AG09309 (cell line): ENCODE measurements at places on chromosomes 6 and 20.
A peak's percentile ranks its signal among the peaks of the same experiment; 100 is the strongest.

GRCh38 chr6:155450240-155450581 lies 5.4 kb downstream of the NOX3 start:
- no peak for DNase-seq

DNA sequence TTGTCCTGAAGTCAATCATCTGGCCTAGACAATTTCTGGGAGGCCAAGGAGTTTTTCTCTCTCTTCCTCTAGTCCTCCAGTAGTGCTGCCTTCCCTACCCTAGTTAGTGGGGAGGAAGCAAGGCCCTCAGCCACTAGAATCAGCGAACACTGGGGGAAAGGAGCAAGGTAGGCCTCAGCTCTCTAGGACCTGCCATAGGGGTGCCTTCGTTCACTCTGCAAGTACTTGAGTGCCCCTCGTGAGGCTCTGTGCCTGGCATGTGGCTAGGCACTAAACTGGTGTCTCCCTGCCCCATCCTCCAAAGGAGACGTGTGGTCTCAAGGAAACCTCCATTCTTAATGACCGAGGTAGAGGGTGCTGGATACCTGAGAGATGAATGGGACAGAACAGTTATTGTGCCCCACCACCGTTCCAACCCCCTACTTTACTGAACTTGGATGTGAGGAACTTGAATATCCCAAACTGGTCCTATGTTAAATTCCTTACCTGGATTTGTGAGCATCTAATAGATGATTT lies 1.1 kb downstream of the DEF6 start:
- no peak for DNase-seq

DNA sequence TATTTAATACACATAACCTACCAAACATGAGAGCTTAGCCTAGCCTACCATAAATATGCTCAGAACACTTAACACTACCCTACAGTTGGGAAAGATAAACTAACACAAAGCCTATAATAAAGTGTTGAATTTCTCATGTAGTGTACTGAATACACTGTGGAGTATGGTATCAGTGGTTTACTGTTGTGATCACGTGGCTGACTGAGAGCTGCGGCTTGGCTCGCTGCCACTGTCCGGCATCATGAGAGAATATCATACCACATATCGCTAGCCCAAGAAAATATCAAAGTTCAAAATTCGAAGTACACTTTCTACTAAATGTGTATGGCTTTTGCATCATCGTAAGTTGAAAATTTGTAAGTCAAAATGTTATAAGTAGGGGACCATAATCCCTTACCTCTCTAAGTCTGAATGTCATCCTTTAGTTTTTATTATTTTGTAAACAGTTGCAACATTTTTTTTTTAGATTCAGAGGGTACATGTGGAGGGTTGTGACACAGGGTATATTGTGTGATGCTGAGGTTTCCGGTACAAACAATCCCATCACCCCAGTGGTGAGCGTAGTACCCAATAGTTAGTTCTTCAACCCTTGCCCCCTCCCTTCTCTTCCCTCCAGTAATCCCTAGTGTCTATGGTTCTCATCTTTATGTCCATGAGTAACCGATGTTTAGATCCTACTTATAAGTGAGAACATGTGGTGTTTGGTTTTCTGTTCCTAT lies 14.6 kb upstream of the TAAR1 start:
- no peak for DNase-seq

DNA sequence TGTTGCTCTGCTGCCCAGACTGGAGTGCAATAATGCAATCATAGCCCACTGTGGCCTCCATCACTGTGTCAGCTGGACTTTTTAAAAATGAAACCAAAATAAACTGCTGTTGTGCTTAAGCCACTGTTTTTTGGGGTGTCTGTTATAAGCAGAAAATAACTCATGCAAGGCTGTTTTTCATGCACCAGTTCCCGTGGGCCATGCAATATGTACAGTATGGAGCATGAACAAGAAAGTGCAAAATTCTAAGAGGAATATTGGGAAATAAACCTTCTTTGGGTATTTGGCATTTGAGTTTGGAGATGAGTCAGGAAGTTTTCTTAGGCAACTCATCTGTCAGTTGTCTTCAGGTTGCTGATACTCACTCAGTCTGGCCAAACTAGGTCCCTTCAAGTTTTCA lies 14.9 kb upstream of the ZFAND3 start:
- no peak for DNase-seq

DNA sequence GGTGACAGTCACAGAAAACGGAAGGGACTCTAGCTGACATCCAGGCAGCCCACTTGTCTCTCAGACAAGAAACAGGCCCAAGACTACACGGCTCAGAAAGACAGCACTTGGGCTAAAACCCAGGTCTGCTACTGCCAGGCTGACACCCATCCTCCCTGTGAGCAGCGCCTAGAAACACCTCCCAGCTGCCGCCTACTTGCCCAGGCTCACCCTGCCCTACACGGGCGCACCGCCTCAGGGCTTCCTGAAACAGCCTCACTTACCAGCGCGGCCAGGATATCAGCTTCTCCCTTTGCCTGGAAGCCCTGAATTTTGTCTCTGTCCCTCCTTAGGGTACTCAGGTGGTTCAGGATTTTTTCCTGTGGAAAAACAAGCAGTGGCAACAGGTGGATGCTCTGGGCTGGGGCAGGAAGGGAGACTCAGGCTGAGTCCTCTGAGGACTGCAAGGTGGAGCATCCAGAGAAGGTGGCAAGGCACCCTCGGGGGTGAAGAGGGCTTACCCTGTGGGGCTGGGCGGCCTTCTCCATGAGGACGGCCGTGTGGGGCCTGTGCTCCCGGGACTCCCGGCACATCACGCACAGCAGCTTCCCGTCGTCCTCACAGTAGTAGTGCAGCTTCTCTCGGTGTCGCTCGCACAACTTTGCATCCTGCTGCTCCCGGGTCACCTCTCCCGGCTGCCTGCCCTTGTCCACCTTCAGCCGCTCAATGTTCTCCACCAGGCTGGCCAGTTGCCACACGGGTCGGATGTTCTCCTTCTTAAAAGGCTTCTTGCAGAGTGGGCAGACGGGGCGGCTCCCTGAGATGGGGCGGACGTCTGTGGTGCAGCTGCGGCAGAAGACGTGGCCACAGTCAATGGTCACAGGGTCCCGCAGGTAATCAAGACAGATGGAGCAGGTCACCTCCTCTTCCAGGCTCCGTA lies 14.8 kb downstream of the TRIM26 start:
- no peak for DNase-seq

DNA sequence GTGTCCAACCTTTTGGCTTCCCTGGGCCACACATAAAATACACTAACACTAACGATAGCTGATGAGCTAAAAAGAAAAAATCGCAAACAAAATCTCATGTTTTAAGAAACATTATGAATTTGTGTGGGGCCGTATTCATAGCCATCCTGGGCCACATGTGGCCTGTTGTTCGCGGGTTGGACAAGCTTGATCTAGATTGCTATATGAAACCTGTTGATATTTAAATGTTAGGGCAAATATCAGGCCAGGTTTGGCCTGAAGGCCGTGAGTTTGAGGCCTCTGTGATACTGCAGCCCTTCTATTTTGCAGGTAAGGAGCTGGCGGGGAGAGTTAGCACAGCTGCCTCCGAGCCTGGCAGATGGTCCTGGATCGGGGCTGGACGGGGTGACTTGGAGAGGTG lies 99.0 kb downstream of the CEBPB start:
- no peak for DNase-seq

GRCh38 chr6:80725156-80725930 lies 618.9 kb downstream of the BCKDHB start:
- DNase-seq = no peak

DNA sequence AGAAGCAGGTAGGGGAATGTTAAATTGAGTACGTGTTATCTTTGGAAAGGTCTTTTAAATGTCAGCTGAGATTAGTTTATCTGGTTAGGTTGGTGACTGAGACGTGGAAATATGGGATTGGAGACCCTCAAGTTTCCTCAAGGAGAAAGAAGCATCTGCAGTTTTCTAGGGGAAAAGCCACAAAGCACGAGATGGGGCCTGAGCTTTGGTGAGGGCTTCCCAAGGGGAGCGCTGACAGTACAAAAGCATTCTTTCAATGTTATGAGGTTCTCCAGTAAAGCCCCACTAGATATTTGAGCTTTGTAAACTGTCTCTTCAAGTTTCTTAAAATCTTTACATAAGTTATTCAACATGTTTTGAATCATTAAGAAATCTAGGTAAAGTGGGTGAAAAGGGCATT lies 19.6 kb upstream of the HS3ST5 start:
- no peak for DNase-seq

DNA sequence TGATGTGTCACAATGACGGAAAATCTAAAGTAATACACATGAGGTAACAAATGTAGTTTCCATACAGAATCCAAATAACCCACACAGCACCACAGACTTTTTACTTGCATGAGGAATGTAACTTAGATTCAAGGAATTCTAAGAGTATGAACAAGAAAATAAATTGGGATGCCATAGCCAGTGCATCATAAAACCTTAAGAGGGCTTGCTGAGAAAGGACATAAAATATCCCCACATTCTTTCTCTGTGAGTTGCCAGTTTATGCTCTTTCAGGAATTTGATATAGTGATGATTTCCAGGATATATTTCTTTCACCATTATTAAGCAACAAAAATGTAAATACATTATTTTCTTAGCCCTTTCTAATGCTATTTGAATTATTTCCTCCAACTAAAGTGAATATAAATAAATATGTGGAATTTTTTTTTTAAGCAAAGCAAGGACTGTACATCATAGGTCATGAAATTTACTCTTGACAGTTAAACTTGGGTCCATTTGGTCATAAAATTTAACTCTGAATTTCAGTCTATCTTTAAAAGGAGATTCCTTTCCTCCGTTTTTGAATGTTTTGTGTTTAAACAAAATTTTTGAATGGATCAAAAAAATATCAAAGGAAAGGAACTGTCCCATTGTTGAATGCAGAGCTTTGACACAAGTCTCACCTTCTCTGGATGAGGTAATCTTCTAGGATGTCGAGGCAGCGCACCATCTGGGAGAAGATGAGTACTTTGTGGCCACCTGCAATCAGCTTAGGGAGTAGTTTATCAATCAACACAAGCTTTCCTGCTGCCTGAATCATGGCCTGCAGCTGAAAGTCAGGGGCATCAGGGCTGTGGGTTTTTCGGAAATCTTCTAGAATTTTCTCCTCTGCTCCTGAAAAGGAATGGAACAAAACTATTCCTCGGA lies 116.3 kb upstream of the EMILIN3 start:
- DNase-seq = peak; percentile 80

- no peak for DNase-seq
These were observed 853.0 kb upstream of the EPHA7 start for GRCh38 chr6:94272327-94272726.

- no peak for DNase-seq
These were observed 50.8 kb upstream of the FAM83D start for GRCh38 chr20:38875175-38875993.

- DNase-seq = no peak
These were observed 46.4 kb upstream of the COL21A1 start for GRCh38 chr6:56293781-56294180.

DNA sequence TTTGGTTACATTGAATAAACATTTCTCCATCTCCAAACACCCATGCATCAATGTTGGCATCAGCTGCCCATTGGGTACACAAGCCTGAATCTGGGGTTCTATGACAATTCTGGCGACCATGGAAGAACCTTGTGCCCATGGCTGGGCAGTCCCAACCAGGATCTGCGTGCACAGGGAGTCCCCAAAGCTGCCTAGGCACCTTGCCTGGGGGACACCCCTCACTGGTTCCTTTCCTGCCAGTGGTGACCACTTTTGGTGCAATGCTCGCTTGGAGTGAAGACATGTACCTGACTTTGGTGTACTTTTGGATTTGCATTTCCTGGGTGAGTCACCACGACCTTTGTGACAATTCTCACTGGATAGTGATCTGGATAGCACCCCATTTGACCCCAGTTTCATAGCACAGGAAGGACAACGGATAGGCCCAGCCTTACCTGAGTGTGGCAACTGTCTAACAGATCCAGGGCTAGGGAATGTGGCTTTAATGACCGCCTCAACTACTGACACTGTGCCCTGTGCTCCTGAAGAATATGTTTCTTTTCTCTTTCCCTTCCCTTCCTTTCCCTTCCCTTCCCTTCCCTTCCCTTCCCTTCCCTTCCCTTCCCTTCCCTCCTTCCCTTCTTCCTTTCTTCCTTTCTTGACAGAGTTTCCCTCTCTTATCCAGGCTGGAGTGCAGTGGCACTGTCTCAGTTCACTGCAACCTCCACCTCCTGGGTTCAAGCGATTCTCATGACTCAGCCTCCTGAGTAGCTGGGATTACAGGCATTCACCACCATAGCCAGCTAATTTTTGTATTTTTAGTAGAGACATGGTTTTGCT lies 7.1 kb downstream of the SPINT3 start:
- DNase-seq = no peak

DNA sequence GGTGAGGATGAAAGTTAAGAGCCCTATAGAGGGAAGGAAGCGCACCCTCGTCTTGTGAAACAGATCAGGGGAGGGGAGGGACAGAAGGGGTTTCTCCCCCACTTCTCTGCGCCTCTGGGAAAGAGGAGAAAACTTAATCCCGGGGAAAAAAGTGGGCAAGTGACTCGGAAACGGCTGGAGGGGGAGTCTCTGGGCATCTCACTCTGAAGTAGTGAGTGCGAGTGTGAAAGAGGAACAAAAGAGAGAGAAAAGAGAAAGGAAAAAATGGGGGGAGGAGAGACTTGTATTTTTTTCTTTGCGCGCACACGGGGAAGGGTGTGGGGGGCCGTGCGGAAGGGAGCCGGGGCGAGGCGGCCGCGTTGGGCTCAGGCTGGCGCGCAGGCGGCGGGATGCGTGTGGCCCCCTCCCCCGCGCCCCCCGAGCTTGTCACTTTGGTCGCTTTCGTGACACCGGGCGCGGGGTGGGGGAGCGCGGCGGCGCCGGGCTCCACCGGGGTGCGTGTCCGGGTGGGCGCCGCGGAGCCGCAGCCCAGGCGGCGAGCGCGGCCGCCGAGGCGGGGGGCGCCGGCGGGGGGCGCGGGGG lies 454 bp downstream of the L3MBTL3 start:
- no peak for DNase-seq

GRCh38 chr20:40600441-40601219 lies 88.4 kb downstream of the MAFB start:
- no peak for DNase-seq

- DNase-seq = no peak
These were observed 130.9 kb upstream of the CD93 start for GRCh38 chr20:23217023-23217422.

DNA sequence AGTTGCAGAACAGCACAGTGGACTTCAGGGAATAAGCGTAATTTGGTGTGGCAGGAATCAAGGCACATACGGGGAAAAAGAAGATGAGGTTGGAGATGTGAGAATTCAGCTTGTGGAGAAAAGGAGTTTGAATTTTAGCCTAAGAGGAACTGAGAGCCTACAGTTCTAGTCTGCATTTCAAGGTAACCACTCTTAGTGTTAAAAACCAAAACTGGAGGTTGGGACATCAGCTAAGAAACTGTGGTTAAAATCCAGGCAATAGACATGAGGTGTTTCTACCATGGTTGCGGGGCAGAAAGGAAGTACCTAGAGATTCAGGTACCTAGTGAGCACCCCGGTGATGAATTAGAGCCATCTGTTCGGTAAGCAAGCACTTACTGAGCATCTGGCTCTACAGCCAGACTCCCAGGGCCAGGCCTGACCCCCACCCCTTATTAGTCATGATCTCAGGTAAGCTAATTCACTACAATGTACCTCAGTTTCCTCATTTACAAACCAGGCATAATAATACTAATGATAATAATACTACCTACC lies 44.4 kb downstream of the FAXC start:
- DNase-seq = no peak

GRCh38 chr6:13522656-13523055 lies 35.3 kb upstream of the GFOD1 start:
- DNase-seq = peak; percentile 37
